Calu3 (cell line): ENCODE measurements at places on chromosomes 3 and 15.

GRCh38 chr3:30691249-30691880, 85.0 kb downstream of the TGFBR2 start:
- DNase-seq: no peak

GRCh38 chr15:78276064-78276943, 11.9 kb downstream of the DNAJA4 start:
- no peak for DNase-seq

DNA sequence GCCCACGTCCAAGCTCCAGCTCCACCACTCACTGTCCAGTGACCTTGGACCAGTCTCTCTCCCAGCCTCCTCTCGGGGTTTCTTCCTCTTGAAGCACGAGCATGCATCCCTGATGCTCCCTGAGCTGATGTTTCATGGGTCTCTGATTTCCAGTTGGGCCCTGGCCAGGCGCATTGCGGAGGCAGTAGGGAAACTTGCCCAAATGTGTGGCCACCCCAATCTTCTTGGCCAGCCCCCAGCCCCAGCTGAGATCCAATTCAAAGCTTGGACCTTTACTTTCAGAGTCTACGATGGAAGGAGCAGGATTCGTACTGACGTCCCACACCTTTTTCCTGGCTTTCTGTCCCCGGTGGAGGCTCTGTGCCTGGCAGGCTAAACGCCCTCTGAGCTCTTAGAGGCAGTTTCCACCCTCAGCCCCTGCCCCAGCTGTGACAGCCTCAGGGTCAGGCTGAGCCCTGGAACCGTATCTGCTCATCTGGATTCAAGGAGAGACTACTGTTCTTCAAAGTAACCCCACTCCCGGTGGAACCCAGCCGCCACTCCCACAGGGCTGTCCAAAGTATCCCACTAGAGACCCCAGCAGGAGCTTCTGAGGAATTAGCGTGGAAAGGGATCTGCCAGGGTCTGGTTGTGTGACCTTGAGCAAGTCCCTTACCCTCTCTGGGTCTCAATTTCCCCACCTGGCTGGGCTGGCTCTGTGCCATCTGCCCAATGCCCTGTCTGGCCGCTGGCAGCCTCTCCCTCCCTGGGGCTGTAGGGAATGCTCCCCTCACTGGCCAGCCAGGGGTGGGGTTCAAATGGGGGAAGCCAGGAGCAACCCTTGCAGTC, 37.4 kb downstream of the CPN2 start:
- no peak for DNase-seq

DNA sequence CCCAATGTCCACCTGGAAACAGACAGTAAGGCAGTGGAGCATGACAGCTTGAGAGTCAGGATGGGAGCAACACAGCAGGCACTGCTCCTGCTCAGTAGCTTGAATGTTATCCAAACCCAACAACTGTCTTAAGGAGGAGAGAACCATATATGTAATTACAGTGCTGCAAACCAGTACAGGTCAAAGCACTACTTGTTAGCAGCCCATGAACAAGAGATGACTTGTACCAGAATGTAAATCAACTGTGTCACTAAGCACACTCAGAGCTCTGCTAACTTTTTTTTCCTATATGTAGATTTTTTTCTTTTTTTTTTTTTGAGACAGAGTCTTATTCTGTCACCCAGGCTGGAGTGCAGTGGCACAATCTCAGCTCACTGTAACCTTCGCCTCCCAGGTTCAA, 87.1 kb downstream of the ANO10 start:
- no peak for DNase-seq

- DNase-seq: no peak
Measured at GRCh38 chr3:52108302-52109232, 45.7 kb downstream of the POC1A start.

DNA sequence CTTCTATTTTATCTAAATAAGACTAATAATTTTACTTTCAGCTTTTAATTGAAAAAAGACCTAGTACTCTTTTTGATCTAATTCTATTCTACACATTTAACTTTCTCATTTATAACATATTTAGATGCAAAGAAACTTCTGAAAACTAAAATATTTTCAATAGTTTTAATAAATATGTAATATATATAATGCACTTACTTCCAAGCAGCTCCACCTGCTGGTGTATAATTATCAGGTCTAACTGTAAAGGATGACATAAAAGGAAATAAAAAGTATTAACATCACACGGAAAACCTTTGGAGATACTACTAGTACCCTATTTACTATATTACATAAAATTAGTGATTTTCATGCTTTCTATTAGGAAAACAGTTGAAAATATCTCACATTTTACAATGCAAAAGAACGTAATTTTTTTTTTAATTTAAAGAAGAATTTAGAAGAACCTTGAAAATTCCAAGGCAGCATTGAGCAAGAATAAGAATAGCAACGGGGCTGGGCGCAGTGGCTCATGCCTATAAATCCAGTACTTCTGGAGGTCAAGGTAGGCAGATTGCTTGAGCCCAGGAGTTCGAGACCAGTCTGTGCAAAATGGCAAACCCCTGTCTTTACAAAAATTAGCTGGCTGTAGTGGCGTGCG, 10.2 kb downstream of the PLSCR5 start:
- DNase-seq: no peak

- DNase-seq: peak; percentile 31
Measured at GRCh38 chr15:44296625-44297524, 8.4 kb downstream of the GOLM2 start.

DNA sequence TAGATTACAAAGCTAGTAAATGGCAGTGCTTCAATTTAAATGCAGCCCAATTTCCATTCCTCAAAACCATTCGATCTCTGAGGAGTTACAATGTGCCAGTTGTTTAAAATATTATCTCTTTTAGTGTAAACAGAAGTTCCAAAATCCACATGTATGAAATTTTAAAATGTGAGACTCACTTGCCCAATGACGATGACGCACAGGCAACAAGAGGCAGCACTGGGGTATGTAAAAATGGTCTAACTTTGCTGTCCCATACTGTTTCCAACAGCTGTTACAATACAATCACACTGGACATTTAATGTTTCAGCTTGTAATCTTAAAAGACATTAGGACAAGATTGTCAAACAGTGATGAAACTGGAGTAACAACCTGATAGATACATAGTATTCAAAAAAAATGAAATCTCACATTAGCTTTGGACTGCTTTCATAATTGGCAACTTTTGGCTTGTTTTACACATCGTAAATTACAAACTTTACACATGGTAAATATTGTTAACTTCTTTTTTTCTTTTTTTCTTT, 12.2 kb downstream of the SLTM start:
- DNase-seq: no peak

GRCh38 chr3:29627136-29628117, 346.6 kb downstream of the RBMS3 start:
- no peak for DNase-seq

DNA sequence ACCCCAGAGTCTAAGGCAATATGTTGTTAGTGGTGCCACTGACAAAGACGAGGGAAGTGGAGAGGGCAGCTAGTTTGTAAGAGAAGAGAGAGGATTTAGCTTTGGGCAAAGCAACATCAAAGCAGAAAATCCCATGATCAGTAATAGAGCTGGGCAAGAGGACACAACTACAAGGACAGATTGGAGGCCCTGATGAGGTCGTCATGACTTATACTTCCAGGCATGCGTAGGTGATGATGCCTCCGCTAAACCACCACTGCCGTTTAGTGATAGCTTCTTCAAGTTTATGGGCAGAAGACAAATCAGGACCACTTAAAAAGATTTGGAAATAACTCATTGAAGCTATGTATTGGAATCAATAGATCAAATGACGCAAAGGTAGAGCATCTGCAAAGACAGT, 2.6 kb downstream of the HRG start:
- no peak for DNase-seq

- no peak for DNase-seq
Measured at GRCh38 chr15:47725906-47726305, 8.6 kb downstream of the SEMA6D start.

DNA sequence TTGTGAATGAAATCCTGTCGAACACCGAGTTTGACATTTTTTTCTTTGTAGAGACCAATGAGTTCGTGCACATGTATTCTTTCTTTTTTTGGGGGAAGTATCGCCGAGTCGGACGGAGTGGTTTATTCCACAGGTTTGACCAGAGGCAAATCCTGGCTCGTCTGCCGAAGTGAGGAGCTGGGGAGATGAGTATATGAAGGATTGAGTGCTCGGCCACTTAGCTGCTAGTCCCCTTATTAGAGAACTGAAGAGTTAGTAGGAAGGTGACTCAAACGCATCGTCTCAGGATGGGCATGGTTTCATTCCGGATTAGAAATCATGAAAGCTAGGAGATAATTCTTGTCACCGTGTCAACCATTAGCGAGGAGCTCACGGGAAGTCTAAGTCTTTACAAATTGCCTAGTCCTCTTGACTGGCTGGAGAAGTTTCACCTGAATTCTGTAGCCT, 154.7 kb upstream of the GOLIM4 start:
- DNase-seq: no peak

DNA sequence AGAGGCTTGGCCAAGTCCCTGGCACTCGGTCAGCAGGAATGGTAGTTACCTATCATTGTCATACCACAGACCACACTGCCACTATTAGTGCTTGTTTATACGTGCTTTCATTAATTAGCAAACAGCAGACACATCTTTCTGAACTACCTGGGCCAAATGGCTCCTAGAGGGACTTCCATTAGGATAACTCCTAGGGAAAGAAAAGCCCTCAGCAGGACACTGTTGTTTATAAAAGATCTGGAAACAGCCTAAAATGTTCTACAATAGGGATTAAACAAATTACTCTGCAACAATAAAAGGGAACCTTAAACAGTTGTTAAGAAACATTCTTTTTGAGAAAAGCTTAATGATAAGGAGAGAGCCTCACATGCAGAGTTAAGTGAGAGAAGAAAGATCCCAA, 38.5 kb downstream of the ARHGEF3 start:
- DNase-seq: no peak

GRCh38 chr3:49333091-49333490, 6.8 kb downstream of the USP4 start:
- DNase-seq: no peak

GRCh38 chr3:170840291-170840859, 29.6 kb downstream of the RPL22L1 start:
- DNase-seq: no peak

GRCh38 chr3:47041114-47041513, 61.6 kb downstream of the NBEAL2 start:
- DNase-seq: no peak

- no peak for DNase-seq
Measured at GRCh38 chr3:114686621-114687020, 392.8 kb downstream of the TIGIT start.

DNA sequence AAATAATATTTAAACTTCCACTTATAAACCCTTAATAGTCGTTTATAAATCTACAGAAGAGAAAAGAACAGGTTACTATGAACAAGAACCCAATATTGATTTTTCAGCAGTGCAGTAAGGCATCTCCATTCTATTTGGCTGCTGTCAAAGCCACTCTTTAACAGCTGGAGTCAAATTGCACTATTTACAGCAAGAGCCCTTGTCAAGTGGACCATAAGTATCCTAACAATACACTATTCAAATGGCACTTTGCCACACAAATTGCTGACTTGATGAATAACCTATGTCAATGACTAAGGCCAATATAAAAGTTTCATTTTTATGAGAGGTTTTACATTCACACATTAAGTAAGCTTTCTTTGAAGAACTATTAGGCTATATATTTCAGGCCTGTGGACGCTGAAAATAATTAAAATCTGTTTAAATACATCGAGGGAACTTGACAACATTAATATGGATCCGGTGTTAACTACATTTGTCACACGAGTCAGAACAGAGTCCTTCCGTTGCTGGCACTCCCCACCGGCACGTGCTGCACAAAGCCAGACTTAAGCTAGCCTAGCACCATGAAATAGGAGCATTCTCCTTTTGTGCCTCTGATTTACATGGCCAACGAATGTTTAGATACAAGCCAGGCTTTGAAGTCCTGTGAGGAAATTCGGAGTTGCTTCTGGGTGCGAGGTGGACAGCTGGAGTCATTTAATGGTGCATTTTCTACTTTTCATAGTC, 100.5 kb downstream of the WDR72 start:
- DNase-seq: no peak

GRCh38 chr15:58416963-58417362, 14.8 kb upstream of the LIPC start:
- DNase-seq: no peak

DNA sequence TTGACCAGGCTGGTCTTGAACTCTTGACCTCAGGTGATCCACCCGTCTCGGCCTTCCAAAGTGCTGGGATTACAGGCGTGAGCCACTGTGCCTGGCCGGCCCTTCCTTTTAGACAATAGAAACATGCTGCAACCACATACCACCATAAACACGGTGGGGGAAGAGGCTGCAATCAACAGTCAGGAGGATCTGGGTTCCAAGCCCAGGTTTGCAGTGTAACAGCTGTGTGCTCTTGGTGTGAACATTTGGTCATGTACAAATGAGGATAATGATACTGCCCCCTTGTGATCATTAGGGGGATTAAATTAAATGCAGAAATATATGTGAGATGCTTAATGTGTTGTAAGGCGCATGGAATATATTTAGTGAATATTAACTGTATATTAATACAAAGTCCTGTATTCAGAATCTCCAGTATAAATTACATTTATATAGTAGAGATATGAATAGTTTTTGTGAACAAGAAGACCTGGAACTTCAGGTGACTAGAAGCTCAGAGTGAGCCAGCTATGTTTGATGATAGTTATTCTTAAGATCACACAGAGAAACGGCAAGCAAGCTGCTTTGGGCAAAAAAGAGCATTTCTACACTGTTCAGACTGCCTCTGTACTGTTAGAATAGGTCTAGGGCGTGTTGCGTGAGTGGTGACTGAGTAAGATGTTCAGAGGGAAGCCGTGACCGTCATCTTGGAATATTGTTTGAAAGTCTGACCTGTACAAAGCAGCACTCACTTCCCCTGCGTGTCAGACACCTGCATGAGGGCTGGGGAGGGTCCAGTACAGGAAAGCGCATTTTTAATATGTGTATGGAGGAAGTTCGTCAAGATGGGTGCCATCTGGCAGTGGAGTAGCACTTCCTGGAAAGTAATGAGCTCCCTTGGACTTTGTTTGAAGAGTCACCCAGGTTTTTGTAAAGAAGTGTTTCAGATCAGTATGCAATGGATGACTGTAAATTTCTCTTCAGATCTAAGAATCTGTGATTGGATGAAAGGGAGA, 125.8 kb downstream of the PGPEP1L start:
- no peak for DNase-seq

- no peak for DNase-seq
Measured at GRCh38 chr3:116339441-116340028, 105.8 kb downstream of the LSAMP start.

DNA sequence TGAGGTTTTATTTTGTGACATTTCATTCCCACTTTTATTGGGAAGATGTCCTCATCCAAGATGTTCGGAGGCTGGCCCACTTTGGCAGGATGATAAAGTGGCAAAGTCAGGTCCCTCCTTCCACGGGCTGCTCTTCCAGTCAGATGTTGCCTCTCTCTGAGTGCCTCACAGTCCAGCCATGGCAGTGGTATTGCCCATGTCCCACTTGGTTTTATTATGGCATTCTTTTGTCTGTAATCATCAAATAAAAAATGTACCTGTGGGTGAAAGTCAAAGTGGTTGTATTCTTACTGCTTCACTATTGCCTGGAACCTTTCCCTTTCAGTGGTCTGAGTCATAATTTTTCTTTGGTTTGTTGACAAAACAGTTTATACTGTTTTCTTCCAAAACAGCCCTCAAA, 20.2 kb downstream of the ARNT2 start:
- no peak for DNase-seq

- DNase-seq: no peak
Measured at GRCh38 chr3:194184265-194184751, 48.4 kb downstream of the HES1 start.

GRCh38 chr3:37630441-37630840, 231.2 kb upstream of the CTDSPL start:
- no peak for DNase-seq
